CD4-positive, alpha-beta T cell treated with Interleukin-6 at 100 ng/mL for 8 hours (primary cell): ENCODE measurements at places on chromosomes 13 and 19.

DNA sequence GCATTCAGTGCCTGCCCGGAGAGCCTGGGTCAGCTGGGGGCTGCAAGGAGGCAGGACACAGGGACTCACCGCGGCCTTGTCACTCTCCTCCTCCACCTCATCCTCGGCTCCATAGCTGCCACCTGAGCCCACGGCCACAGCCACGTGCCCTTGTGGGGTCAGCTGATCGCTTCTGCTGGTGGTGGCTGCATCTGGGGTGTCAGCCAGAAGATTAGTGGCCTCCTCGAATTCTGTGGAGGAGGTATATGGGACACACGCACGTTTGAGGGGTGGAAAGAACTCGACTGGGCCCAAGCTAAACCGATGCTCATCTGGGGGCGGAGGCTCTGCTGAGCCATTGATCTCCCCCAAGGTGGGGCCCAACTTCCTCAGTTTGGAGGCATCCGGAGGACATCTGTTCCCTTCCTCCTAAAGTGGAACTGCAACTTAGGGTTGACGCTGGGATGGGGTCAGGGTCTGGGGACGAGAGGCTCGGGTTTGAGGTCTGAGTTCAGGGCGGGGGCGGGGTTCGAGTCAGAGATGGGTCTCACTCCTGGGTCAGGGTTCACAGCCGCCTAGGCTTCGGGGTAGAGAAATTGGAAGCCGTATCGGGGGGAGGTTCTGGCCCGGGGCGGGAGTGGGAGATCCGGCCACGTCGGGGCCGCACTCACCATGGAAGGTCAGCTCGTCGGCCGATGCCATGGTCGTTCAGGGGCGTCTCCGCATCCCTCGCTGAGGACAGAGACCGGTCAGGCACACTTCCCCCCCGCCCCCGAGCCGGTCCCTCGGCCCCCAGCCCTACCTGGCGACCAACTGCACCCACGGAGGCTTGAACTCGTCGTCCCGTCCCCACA is 493 bp downstream of the YIPF2 start:
- no peak for DNase-seq

DNA sequence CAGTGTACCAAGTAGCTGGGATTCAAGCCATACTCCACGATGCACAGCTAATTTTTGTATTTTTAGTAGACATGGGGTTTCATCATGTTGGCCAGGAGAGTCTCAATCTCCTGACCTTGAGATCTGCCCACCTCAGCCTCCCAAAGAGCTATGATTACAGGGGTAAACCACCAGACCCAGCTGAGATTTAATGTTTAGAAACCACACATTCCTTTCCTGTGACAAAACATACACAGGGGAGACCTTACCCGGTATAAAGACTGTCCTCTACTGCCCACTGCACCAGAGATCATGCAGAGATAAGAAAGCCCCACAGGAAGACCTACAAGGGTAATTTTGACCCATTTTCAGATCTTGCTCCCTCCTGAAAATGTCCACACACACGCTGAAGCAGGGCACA is 22.8 kb upstream of the ZNF83 start:
- no peak for DNase-seq

- DNase-seq: no peak
Measured at GRCh38 chr19:54316746-54317107, 3.8 kb upstream of the LILRA5 start.

DNA sequence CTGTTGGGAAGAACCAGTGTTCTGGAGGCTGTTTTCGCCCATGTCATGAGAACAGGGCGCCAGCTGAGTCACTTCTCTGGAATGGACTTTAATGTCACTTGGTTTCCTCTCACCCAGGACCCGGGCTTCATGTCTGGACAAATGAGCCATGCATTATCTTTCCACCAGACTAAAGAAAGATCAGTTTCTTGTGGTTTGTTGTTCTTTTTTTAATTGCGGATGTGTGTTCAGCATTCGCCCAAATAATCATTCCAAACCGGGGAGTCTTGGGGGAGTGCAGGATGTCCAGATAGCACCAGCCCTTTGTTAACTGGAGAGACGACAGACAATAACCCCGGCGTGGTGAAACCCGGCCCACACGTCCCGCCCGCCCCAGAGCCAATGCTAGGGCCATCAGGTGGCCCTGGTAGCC is 102.5 kb downstream of the COL4A2 start:
- no peak for DNase-seq

- no peak for DNase-seq
Measured at GRCh38 chr19:47464675-47465419, 6.8 kb downstream of the SLC8A2 start.
